D721Med (cell line): ENCODE measurements at places on chromosomes 1 and 21.
A peak's percentile ranks its signal among the peaks of the same experiment; 100 is the strongest.

- no peak for DNase-seq
These were observed 3.1 kb upstream of the ARHGEF2 start for GRCh38 chr1:155981266-155982088.

GRCh38 chr1:98331243-98331642 is 330.3 kb upstream of the SNX7 start:
- DNase-seq = no peak

GRCh38 chr1:237025358-237026074 is 16.5 kb upstream of the RYR2 start:
- DNase-seq = no peak

DNA sequence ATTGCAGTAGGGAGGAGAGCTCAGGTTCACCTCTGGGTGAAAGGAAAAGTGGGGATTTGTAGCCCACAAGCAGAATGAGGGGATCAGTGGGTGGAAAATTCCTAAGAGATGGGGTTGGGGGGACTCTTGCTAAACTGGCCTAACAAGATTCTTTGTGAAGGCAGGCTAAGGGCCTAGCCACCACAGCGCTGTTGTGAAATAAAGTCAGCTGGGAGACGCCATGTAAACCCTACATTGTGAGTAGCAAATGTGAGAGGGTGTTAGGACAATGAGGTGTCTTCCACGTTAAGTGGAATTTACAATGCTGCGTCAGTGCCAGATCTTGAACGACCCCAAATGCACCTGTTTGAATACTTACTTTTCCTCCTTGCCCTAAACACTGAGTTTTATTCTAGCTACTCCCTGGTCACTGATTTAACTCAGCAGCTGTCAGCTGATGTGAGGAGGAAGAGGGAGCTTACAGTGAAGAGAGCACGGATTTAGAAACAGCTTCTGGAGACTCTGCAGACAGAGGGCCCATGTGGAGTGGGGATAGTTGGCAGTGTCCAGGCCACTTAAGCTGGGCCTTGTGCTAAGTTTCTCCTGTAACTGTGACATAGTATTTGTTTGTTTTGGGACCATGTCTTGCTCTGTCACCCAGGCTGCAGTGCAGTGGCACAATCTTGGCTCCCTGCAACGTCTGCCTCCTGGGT is 17.3 kb downstream of the PDPN start:
- no peak for DNase-seq

GRCh38 chr1:22453181-22453580 is 1.5 kb downstream of the ZBTB40 start:
- no peak for DNase-seq

DNA sequence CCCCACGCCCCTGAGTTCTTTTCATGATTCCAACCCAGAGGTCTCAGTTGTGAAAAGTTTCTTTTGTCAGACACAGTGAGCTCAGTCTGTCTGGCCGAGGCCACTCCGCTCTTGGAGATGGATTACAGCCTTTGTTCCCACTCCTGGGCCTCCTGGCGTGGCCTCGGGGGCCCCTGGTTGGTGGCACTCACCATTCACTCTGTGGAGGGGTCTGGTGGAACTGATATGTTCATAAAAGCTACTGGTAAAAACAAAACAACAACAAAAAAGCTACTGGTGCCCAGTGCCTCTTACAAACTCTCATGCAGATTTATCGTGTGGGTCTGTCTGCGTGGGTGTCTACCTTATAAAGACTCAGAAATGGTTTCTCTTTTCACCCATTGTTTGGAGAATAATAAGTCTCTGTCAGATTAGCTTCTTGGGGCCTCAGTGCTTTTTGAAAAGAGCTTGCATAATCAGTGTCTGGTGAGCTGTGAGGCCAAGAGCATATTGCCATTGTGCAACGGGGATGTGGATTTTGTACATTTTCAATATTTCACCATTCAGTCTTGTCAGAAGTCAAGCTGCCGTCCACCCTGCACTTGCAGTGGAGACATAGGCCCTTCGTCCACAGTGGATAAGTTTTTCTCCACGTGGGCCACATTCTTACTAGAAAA is 86.7 kb downstream of the GALNT2 start:
- DNase-seq = no peak

DNA sequence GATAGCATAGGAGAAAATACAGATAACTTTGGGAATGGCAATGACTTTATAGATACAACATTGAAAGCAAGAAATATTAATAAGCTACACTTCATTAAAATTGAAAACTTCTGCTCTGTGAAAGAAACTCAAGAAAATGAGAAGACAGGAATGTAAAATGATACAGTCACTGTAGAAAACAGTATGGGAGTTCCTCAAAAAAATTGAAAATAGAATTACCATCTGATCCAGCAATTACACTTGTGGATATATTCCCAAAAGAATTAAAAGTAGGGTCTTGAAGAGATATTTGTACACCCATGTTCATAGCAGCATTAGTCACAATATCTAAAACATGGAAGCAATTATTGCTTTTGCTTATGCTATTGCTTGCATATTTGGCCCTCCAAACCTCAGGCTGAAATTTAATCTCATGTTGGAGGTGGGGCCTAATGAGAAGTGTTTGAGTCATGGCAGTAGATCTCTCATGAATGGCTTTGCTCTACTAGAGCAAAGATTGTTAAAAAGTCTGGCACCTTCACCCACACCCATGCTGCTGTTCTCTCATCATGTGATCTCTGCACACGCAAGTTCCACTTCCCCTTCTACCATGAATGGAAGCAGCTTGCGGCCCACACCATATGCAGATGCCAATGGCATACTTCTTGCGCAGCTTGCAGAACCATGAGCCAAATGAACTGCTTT is 15.3 kb upstream of the AHCYL1 start:
- DNase-seq = no peak

- no peak for DNase-seq
These were observed 86.7 kb upstream of the MARK1 start for GRCh38 chr1:220441211-220441610.

DNA sequence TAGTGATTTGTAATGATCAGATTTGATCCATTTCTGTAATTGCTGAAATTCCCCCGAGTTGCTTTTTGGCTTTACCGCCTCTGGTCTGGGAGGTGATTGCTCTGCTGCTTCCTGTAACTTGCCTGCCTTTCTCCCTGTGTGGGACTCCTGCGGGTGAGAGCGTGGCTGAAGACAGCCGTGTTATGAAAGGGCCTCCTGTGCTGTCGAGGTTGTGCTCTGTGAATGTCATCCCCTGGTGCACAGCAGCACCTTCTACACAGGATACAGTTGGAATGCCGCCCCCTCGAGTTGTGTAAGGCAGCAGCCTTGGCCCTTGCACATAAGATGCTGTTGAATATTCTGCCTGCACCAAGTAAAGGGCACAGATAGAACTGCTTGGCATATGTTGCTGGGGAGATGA is 5.9 kb downstream of the SOD1 start:
- no peak for DNase-seq

GRCh38 chr1:197399755-197400521 is 131.9 kb downstream of the CRB1 start:
- no peak for DNase-seq

GRCh38 chr1:201602413-201603265 is 63.7 kb downstream of the NAV1 start:
- DNase-seq = no peak

DNA sequence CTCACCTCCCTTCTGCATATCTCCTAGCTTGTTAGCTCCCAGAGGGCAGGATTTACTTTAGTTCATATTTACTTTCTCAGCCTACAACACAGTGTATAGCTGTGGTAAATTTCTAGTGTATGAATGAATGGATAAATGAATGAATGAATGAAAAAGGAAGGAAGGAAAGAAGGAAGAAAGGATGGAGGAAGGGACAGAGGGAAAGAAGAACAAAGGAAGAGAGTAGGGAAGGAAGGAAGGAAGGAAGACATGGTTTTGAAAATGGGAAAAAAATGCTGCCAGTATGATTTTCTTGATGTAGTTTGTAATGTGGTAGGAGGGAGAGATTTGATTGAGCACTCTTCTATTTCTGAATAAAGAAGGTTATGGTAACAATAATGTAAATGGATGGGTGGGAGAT is 47.0 kb downstream of the LAMC2 start:
- DNase-seq = no peak

GRCh38 chr1:50493710-50494109 is 70.5 kb upstream of the DMRTA2 start:
- DNase-seq = no peak

DNA sequence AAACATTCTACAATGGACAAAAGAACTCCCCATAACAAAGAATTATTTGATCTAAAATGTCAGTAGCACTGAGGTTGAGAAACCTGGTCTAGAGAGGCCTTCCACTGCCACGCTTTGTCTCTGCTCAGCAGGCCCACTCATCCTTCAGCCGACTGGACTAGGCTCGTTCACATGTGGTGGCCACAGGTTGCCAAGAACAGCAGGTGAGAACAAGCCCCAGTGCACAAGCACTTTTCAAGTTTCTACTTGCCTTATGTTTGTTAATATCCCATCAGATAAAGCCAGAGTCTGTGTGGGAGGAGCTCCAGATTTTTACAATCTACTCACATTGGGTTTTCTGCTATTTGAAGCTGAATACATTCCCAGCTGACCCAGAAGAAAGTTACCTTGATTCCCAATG is 9.1 kb upstream of the EFHD2 start:
- no peak for DNase-seq

- no peak for DNase-seq
These were observed 29.3 kb downstream of the SGIP1 start for GRCh38 chr1:66563094-66563800.

- no peak for DNase-seq
These were observed 84.2 kb downstream of the SPATA46 start for GRCh38 chr1:162292422-162292849.

GRCh38 chr21:23725576-23725975 is 1881.7 kb downstream of the MRPL39 start:
- no peak for DNase-seq

DNA sequence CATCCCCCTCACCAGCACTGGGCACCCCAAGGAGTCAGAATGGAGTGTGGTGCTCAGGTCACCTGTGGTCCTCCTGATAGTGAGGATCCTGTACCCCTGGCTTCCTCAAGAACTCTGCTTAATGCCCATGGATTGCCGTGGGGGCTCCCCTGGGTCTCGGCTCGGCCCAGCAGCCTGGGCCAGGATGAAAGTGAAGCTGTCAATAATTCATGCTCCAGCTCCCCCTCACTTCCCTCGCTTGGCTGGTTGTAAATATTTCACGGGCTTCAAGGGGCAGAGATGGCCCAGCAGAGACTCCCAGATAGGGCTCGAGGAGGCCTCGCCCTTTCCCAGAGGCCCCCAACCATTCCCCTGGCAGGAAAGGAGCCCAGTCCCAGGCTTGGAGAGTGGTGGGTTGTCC is 42.6 kb upstream of the KCNA10 start:
- DNase-seq = no peak

DNA sequence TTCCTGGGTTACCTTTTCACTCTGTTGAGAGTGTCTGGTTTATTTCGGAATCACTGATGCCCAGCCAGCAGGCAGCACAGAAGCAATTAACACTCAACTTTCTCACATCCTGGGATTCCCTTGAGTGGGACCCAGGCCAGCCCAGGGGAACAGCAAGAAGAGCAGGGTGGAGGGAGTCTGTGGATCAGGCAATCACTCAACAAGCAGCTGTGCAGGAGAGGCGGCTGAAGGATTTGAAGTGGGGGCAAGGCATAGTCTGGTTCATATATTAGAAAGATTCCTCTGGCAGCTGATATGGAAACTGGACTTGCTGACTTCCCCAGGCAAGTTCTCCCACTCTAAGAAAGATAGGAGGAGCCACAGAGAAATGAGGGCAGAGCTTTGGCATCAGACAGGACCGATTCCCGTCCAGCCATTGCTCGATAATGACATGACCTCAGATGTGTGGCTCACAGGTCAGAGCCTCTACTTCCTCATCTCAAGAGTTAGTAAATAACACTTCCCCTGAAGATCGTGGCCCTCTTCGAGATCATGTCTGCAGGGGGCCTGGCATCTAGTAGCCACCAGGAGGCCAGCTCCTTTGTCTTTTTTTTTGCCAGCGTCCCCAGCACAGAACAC is 12.4 kb downstream of the EPHA8 start:
- DNase-seq = no peak

DNA sequence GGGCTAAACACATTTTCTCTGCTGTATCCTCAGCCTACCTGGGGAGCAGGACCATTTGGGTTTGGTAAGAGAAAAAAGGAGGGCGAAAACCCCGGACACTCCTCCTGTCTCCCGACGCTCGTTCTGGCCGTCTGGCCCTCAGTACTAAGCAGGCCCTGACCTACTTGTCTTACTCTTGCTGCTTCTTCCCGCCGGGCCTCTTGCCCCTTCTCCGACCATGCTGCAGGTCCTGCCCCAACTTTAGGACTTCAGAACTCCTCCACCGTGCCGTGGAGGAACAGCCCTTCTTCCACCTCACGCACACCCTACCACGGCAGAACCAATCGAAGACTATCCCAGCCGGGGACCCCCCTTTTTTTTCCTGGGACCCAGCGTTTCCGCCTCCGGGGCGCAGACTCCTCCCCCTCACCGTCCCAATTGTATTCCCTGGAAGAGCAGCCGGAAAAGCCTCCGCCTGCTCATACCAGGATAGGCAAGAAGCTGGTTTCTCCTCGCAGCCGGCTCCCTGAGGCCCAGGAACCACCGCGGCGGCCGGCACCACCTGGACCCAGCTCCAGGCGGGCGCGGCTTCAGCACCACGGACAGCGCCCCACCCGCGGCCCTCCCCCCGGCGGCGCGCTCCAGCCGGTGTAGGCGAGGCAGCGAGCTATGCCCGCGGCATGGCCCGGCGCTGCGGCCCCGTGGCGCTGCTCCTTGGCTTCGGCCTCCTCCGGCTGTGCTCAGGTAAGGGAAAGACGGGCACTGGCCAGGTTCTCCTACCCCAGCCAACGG is at the start of gene CHRNB2:
CHRNB2 (plus strand) TSS at position 393 of the 771 bp plus-strand sequence; CDS start at position 660, 267 bp downstream.
- DNase-seq = peak; percentile 99

GRCh38 chr1:208292908-208293307 is 48.7 kb upstream of the PLXNA2 start:
- no peak for DNase-seq

GRCh38 chr1:103582464-103582863 is 11.1 kb downstream of the AMY2B start:
- DNase-seq = no peak

- no peak for DNase-seq
These were observed 540.9 kb downstream of the LMO4 start for GRCh38 chr1:87869567-87869966.

DNA sequence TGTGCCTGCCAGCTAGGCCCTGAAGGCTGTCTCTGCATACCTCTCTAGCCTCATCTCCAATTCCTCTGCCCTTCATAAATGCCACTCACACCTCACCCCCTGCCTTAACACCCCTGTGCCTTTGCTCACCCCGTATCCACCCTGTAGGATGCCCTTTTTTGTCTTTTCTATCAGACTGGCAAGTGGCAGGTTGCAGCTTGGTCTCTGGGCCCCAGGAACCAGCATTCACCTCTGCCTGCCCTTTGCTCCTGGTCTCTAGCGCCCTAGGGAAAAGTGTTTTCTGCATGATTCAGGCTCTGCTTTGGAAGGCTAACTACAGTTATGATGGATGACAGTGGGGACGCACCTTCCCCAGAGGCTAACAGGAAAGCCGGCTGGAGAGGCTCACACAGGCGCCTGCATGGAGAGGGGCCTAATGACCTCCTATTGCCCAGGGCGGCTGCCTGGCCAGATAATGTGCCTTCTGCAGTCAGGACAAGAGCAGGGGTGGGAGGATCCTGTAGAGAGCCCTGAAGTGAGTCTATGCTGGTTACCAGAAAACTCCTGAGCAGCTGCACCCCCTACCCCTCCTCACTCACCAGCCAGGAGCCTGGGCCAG is 11.2 kb downstream of the KANK4 start:
- DNase-seq = no peak
